ENCODE measurements at places on chromosomes 16 and 17.

DNA sequence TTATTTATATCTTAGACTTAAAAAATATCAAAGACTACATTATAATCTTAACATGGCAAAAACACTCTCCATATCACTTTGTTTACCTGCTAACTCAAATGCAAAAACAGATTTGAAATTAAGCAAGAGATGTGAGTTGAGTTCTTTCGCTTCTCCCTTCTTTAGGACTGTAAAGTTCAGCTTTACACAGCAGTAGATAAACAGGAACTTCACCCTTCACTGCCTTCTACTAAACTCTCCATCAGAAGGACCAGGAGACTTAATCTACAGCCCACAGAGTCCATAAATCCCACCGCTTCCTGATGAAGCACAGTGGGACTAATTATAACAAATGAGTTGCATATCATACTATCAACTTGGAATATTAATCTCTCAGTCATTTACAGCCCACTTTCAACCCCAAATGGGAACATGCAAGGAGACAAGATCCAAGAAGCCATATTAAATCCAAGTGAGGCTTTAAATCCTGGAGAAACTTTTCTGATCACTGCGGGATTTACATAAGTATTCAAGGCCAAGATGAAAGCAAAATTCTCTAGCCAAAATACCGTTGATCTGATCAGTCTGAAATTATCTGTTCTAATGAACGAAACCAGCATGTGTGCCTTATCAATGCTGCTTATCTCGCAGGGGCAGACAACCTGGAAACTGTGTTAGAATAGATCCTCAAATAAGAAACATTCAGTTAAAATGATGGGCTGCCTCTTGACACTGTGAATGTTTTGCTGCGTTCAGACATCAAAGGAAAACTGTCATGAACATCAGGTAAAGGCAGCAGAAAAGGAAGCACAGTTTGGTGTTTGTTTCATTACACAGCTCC, 1.6 kb downstream of the AMFR start:
- DNase-seq, result peak; percentile 28

GRCh38 chr16:75614066-75614897, 8.8 kb downstream of the ADAT1 start:
- DNase-seq, result no peak

- no peak for DNase-seq
Measured at GRCh38 chr17:68460715-68461114, 3.4 kb upstream of the WIPI1 start.

GRCh38 chr16:79664407-79664806, 63.9 kb upstream of the MAF start:
- no peak for DNase-seq

DNA sequence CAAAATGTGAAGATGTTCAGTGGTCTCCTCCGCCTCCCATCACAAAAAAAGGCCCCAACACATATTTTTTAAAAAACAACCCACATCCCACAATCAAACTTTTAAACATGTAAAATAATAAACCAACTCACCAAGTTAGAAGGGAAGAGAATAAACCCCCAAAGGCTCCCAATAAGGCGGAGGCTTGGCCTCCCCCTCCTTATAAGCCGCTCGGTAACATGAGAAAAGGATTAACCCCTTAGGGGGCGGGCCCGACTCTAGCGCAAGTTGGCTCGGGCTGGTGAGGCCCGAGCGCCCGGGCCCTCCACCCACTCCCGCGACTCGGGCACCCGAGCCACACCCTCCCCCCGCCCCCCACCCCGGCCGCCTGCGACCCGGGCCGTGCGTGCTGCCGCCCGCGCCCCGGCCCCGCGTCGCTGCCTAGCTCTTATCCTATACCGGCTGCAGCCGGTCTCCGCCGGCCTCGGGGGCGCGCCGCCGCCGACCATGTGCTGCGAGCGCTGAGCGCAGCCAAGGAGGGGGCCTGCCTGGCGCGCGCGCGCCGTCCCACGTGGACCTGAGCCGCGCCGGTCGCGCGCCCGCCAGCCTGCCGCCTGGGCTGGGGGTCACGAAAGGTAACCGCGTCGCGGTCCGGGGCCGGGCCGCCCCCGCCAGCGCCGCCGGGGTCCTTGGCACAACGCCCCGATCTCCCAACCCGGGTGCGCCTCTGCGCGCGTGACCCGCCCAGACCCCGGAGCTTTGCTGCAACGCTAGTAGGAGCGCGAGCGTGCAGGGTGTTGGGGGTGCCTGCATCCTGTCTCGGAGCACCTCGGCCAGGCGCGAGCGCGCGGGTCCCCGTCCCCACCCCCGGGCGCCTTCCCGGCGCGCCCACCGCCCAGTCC, at the start of the genes ARSG and SLC16A6:
Gene ARSG (plus strand): TSS at position 541 of the 881 bp plus-strand sequence. CDS start 15,999 bp downstream, outside the sequence.
Gene SLC16A6 (minus strand): TSS at position 173 of the 881 bp plus-strand sequence. CDS start 12,807 bp downstream, outside the sequence.
- DNase-seq, result peak; percentile 72

- no peak for DNase-seq
Measured at GRCh38 chr16:4019371-4019791, 96.9 kb downstream of the ADCY9 start.

DNA sequence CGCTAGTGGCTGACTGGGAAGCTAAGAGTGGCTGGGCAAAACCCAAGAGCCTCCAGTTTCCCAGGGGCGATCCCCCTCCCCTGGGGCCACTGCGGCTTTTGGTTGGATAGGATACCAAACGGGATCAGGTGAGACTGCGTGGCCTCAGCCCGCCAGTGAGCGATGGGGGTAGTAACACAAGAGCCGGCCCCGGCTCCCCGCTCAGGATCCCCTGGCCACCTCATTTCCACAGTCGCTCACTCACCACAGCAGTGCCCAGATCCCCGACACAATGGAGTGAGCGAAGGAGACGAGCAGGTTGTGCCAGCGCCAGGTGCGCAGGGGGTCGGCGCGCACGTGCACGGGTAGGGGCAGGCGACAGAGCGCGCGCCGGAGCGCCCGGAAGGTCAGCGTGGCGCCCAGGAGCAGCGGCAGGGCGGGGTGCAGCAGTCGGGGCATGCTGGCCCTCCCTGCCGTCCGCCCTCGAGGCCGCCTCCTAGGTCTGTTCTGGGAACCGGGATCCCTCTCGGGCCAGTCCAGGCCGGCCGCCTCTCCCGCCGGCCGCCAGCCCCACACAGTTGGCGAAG, 290 bp downstream of the TLCD1 start:
- DNase-seq, result peak; percentile 80

DNA sequence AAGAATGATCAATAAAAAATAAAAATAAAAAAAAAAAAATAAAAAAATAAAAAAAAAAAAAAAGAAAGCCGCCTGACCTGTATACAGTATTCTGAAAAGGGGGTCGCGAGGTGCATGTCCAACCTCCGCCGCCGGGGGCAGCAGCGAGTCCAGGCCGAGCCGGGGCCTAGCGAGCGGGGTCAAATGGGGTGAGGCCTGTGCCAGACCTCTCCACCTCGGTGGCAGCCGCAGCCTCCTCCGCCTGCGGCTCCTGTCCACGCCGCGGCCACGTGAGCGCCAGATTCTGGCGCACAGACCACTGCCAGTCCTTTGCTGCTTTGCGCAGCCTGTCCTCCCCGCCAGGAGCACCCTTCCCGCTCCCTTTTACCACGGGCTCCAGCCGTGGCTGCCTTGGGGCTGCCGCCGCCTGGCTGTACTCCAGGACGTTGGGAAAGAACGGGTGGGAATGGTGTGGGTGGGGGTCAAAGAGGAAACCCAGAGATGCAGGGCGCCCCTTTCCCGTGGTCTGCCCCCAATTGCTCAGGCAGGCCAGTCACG, 2.4 kb upstream of the BCKDK start:
- peak; percentile 80 for DNase-seq

DNA sequence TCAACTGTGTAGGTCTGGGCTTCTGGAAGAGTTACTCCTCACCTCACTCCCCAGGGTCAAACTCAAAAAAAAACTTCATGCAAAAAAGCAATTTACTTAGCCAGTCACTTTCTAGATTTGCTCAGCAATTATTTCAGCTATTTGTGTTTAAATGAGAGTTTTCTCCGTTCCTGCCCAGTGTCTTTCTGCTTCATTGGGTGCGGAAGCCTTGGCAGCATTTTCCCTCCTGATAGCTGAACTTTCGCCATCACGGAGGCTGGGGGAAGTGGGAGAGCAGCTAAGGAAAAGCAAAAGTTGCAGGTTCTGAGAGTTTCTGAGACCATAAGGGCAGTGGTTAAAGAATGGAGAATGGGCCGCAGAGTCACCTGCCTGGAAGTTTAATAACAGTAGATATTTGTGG, 287.1 kb upstream of the DYNLRB2 start:
- DNase-seq, result no peak

DNA sequence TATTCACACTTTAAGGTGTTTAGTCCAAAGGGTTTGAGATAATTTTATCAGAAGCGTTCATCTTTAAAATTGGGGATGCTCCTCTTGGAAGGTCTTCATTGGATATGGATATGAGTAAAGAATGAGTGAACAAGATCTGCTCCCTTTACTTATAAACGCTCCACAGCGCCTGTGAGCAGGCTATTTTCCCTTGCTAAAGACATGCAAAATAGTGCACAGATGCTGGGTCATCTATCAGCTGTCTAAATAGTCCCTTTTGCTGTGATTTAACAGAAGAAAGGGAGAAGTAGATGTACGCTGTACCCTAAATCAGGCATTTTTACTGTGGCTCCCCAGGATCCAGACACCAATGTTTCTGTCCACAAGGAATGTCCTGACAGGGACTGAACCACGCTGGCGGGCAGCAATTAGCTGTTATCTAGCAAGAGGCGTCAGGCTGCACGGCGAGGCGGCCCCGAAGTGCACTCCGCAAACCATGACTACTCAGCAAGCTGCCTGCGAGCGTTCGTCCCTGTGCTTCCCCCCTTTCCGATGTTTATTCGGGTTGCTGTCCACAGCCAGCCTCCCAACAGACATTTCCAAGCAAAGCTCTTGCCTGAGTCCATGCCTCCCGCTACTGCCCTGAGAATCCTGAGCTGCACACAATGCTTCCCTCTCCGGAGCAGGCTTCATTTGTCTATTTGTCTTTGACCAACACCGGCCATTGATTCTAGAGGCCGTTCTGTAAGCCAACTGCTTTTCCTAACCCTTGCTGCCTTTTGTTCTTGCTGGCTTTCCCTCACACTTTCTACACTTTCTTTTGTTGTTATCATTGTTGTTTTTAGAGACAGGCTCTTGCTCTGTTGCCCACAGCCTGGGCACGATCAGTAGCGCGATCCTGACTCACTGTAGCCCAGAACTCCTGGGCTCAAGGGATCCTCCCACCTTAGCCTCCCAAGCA, 55.7 kb upstream of the CNEP1R1 start:
- no peak for DNase-seq

GRCh38 chr17:16215965-16216316, 607 bp upstream of the NCOR1 start:
- no peak for DNase-seq

GRCh38 chr16:73172241-73172972, 124.5 kb upstream of the ZFHX3 start:
- DNase-seq, result no peak

DNA sequence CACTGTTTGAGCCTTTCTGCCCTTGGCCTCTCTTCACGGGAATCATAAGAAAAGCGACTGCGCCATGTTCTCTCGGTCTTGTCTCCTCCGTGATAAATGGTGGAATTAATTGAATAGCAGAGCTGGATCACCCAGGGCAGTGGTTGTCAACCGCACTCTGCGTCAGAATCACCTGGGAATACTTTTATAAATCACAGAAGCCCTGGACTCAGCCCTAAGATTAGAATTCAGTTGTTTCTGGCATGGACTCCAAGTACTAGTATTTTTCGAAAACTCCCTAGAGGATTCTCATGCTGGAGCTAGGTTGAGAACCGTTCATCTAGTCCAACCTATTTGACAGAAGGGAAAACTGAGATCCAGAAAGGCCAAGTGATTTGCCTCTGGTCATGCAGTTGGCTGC, 64.1 kb downstream of the SPACA3 start:
- no peak for DNase-seq

- DNase-seq, result no peak
Measured at GRCh38 chr17:42192189-42193126, 1.8 kb downstream of the GHDC start.

DNA sequence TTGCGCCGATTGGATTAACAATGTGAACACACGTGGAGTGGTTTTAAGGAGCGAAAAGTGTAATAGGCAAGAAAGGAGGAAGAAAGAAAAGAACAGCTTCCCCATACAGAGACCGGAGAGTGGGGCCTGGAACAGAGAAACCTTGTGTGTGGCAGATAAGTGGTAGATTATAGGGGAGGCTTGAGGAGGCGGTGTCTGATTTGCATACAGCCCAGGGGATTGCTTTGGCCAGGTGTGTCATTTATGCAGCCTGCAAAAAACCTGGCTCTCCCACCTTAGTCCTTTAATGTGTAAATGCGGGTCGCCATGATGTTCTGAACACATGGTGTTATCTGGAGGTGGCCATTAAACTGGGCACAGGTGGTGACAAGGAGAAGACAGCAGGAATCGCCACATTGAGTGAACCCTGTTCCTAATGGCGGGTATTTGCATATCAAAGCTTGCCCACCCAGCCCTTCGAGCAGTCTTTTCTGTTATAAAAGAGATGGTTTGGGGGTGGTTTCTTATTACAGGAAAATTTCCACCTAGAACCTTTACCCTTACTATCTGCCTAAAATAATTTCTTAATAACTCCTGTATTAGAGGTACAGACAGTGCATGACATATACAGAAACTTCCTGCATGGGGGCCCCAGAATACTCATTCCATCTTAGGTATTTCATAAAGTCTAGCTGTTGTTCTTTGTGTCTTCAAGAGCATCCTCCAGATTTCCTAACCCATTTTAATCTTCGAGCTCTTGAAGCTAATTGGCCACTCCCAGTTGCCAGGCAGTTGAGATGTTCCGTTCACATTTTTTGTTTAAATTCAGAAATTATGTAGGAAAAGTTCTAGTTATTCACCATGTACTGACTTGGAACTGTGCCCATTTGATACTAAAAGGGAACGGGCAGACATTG, 292.5 kb downstream of the RBFOX1 start:
- DNase-seq, result no peak

GRCh38 chr16:4046221-4046620, 70.0 kb downstream of the ADCY9 start:
- DNase-seq, result no peak

DNA sequence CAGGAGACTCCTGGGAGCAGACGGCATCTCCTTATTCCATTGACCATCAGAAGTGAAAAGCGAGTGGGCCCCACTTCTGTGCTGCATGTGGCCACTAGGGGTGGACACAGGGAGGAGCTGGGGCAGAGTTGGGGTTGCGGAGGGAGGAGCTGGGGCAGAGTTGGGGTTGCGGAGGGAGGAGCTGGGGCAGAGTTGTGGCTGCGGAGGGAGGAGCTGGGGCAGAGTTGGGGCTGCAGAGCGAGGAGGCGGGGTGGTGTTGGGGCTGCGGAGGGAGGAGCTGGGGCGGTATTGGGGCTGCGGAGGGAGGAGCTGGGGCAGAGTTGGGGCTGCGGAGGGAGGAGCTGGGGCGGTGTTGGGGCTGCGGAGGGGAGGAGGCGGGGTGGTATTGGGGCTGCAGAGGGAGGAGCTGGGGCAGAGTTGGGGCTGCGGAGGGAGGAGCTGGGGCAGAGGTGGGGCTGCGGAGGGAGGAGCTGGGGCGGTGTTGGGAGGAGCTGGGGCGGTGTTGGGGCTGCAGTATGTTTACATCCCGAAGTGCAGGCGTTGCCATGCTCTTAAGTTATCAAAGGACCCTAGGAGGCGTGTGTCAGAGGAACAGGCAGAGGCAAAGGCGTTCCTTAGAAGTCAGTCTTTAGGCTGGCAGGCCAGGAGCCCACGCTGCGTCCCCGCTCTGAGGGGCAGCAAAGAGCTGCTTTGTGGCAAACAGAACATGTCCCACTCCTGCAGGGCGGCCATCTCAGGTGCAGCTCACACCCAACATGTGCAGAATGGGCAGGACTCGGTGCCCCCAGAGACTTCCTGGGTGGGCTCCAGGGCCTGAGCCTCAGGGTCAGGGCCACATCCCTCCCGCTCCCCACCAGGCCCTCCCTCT, 76.0 kb downstream of the ZNF778 start:
- no peak for DNase-seq

Measured in AML-193 (cell line).